ENCODE measurements at places on chromosomes 3 and 15.

- peak; percentile 82 for DNase-seq
Measured at GRCh38 chr3:52231502-52232278, 6.2 kb upstream of the TLR9 start.

- DNase-seq: no peak
Measured at GRCh38 chr3:40108643-40109042, 200.9 kb upstream of the EIF1B start.

DNA sequence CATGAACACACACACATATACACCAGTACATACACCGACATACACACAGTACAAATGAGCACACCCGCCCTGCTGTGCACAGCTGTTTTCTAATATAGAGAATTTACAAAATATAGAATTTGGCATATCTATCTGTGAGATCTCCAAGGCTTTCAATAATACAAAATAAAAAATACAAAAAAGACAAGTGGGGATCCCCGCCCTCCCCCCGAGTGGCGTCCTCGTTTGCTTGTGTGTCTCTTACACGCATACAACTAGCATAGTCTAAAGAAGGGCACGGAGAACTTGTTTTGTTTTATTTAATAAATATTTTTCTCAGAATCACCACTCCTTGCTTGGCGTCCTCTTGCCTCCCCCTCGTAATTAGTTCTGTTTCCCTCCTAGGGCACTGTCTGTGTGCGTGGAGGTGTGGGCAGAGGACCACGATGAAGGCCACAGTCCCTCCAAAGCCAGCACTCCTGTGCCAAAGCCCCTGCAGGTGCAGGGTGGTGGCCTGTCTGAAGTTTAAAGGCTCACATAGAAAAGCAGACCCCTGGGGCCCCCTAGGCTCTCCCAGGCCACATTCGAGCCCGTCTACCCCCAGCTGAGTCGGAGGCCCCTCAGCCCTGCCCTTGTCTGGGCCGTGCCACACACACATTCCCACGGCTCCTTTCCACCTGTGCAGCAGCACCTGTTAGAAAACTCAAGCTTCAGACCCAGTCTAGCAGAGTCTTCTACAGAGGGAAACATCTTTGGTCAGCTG is 82.1 kb downstream of the SEC22A start:
- no peak for DNase-seq

DNA sequence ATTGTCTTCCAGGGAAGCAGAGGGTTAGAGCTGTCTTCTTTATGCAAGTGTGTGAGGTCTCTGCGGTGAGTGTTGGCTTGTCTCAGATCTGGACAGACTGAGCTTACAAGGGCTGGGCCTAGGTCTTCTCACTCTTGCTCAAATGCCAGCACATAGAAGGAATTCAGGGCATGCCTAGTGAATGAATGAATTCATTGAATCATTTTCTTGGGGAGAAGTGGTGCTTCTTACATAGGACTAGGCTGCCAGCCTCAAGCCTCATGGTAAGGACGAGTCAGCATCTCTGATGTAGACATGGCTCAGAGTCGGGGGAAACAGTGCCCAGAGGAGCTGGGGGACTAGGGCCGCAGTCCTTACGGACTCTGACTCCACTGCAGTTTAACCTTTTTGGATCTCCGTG is 17.2 kb downstream of the MKRN2 start:
- DNase-seq: no peak

DNA sequence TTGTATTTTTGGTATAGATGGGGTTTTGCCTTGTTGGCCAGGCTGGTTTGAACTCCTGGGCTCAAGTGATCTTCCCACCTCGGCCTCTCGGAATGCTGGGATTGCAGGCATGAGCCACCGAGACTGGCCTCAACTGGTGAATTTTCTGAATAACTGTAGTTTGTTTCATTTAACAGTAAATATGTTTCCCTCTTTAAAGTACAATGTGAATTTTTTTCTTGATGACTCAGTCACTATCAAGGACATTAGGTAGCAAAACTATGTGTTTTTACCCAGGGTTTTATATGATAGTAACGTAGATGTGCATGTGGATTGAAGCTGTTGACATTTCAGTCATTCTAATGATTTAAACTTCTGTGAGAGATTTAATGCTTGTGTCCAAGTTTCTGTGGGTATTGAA is 40.2 kb upstream of the MAPKBP1 start:
- DNase-seq: no peak

DNA sequence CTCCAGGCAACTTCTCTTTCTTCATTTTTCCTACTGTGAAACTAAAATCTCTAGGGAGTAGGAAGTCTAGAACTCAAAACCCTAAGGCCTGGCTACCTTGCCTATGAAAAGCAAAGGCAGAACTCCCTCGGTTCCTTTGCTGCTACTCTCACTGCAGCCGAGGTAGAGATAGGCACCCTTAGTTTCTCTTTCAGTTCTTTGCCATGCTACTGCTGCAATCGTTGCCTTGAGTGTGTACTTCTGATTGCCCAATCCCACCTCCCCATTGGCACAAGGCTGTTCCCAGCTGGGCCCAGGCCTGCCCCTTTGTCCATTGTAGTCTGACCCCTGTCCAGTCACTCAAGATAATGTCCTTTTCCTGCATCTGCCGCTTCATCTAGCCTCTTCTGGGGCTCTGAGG is 92.3 kb upstream of the MRPS22 start:
- peak; percentile 27 for DNase-seq

GRCh38 chr3:42336103-42336502 is 70.1 kb upstream of the CCK start:
- no peak for DNase-seq

DNA sequence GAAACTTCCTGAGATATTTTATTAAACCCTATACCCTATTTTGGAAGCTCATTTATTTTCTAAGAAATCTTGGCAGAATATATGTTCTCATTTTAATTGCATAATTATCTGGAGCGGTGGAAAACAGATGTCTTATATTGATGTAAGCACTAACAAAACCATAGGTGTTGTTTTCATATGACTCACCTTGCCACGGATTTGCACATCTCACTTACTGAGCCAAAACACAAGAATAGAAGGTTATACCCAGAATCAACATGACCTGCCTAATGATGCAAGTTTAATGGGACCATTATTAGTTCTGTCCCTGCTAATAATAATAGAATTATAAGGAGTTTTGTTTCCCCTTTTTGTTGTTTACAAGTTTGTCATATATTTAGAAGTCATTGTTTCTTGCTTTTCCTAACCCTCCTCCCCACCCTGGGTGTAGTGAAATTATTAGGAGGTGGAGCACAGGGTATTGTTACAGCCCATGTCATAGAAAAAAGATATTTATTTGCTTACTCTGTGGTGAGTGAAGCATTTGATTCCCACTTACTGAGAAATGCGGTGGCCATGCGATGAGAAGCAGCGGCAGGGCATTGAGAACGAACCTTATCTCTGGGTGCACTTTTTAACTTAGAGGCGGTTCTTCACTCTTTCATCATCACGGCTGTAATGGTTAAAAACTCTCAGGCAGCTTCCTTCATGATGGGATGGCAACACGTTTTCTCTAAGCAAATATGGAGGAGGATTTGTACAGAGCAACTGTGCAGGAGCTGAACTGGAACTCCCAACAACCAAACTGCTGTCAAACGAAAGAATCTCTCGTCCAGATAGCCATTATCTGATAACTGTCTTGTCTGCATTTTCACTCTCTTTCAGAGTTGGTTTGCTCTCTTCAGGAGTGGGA is 521 bp downstream of the IL5RA start:
- no peak for DNase-seq

- DNase-seq: no peak
Measured at GRCh38 chr3:29353807-29354206, 72.9 kb downstream of the RBMS3 start.

- no peak for DNase-seq
Measured at GRCh38 chr3:52084216-52084945, 28.0 kb upstream of the DUSP7 start.

DNA sequence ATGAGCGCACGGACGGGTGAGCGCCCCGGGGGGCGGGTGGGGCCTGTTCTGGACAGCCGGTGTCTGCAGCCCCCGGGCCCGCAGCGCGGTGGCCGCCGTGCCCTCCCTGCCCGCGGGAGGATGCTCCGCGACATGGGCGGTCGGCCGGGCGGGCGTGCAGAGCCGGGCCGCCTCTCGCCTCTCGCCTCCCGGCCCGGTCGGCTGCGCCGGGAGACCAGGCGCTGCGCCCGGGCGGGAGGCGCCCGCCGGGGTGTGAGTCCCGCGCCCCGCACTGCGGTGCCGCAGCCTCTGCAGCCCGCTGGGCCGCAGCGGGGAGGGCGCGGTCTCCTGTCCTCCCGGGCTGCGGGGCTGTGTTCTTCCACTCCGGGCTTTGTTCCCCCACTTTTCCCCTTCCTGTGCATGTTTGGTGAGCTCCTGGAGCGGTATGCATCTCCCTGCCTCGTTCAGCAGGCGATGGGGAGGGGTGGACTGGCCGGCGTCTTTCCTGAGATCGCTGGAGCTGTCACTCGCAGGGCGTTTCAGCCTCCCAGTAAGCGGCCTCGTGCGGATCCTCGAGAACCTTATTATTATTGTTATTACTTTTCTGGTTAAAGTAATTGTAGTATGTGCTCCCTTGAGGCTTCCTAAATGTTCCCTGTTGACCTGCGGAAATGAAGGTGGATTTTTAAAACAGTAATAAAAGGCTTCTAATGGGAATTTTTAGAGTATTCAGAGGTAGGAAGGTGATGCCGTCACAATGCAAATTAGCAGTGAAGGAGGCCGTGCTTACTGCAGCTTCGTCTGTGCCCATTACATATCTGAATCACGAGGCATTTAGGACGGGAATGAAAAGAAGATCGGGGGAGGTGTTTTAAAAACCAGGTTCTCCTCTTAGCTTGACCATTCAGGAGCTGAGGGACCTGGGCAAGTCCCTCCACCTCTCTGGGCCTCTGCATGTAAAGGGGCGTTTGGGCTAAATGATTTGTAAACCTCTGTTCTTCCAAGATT is 593 bp downstream of the TMOD2 start:
- DNase-seq: peak; percentile 56

DNA sequence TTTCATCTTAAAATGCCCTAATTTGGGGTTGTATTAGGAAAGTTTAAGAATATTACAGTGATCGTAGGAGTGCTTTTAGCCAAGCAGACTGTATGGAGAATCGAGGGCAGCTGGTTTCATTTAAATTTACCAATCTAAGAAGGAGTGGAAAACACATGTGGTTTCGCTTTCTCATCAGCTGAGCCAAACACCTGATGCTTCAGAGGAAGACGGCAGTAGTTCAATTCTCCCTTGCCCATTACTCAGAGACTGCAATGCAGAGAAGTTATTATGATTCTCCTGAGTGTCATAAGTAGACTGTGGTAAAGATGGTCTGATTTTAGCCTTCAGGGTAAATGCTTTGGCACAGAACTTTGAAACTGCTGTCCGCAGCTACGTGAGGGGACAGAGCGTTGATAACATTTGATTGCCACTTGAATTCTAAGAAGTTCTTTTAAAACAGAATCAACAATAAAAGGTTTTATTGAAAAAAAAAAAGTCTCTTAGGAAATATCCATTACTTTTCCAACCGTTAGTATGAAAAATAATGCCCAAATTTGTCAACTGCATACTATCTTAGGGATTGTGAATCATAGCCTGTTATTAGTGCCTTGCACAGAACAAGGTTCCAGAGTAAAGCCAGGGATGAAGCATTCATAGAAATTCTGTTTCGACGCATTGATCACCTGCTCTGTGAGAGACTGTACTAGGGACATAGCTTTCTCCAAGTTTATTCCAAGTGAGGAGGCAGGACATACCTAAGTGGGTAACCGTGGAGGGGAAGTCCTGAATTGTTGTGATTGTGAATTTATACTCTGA is 25.6 kb downstream of the LYSMD4 start:
- peak; percentile 28 for DNase-seq

DNA sequence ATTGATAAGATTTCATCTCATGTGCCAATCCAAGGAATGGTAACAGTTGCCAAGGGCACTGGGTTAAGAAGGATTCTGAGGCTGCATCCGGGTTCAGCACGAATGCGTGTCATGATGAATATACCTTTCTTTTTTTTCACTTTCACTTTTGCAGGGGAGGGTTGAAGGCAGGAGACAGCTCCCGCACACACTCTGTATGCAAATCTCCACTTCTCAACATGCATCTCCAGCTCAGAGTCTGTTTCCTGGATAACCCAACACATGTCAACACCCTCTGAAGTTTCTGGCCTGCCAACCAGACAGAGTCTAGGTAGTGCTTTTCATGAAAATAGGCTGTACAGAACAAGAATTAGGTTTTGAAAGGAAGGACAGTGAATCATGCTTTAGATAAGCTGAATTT is 21.6 kb downstream of the B4GALT4 start:
- no peak for DNase-seq

DNA sequence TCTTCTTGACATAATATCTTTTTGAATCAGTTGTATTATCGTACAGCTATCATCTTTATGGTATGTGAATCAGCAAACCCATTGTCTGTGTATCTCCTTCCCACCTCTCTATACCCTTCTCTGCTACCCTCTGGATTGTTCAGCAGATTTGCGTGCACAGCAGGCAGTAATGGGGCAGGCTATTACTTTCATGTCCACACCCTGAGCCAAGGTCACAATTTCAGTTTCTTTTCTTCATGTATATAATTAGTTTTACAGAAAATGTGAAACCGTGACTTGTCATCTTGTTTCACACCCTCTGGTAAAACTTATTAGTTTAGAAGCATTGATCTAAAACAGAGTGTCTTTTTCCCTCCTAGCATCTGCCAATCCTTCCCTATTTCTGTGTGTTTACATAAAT is 770.4 kb upstream of the SEMA6D start:
- no peak for DNase-seq

GRCh38 chr3:112004187-112004586 is 5.5 kb downstream of the TAGLN3 start:
- DNase-seq: no peak

DNA sequence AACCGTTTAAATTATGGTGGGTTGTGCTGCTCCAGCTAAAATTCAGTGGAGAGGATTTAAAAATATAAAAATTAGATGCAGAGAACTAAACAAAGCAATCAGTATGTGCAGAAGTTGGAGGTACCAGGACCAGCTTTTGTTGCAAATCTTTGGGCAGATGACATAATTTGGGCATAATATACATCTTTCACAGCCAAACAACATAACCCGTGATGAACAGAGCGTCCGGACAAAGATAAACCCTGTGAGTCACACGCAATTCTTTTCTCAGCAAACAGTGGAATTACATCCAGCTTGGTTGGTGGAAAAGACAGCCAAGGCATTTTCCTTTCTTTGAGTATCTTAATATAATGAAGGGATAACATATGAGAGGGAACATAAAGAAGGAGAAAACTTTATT is 419.4 kb upstream of the ADAMTS9 start:
- no peak for DNase-seq

DNA sequence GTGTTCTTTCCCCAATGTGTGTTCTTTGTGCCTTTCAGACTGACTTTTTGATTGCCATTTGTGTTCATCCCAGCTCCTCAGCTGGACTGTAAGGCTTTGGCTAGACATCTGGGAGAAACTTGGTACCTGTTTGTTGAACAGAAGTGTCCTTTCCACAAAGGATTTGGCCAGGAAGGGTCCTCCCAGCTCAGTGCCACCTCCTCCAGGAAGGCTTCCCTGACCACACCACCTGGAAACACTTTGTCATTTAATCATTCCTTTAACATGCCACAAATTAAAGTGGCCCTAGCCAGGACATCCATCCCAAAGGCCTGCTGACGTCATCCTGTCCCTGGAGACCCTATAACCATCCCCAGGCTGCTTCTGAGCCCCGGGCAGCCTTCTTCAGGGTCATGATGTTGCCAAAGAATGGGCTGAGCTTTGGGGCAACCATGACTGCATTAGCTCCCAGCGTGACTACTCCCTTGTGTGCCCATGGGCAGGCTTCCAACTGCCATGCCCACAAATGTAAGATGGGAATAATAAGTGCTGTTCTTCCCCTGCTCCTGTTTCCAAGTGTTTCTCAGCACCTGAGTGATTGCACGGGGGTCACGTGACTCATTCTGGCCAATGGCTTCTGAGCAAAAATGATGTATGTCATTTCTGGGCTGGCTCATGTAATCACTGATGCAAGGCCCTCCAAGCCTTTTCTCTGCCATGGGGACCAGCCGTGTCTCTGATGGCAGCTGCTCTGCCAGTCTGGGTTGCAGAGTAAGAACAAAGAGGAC is 112.5 kb upstream of the SMAD3 start:
- no peak for DNase-seq
